NCI-H1092 treated with DMSO at 0.1 percent for 48 hours (cell line): ENCODE measurements at places on chromosomes 2 and 18.
A peak's percentile ranks its signal among the peaks of the same experiment; 100 is the strongest.

- DNase-seq: no peak
Measured at GRCh38 chr2:196563876-196564275, 75.6 kb upstream of the CCDC150 start.

GRCh38 chr2:8796315-8796848 is 41.0 kb downstream of the KIDINS220 start:
- DNase-seq: no peak

GRCh38 chr2:177767768-177768167 is 304.8 kb downstream of the PDE11A start:
- DNase-seq: no peak

DNA sequence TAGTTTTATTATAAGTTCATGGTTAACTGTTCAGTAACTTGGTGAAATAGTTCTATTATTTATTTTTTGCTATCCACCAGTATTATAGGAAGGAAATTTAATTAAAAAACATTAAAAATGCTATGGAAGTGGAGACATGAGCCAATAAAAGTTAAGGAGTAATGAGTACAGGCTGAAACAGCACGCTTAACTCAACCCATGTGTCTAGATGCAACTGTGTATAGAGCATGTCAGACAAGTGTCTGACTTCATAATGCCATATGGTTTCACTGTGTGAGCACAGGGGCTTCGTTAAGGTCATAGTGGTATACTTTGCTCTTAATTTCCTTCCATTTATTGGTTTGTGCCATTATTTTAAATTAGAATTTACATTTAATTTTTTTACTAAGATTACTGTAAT is 566.8 kb upstream of the NRP2 start:
- DNase-seq: no peak

DNA sequence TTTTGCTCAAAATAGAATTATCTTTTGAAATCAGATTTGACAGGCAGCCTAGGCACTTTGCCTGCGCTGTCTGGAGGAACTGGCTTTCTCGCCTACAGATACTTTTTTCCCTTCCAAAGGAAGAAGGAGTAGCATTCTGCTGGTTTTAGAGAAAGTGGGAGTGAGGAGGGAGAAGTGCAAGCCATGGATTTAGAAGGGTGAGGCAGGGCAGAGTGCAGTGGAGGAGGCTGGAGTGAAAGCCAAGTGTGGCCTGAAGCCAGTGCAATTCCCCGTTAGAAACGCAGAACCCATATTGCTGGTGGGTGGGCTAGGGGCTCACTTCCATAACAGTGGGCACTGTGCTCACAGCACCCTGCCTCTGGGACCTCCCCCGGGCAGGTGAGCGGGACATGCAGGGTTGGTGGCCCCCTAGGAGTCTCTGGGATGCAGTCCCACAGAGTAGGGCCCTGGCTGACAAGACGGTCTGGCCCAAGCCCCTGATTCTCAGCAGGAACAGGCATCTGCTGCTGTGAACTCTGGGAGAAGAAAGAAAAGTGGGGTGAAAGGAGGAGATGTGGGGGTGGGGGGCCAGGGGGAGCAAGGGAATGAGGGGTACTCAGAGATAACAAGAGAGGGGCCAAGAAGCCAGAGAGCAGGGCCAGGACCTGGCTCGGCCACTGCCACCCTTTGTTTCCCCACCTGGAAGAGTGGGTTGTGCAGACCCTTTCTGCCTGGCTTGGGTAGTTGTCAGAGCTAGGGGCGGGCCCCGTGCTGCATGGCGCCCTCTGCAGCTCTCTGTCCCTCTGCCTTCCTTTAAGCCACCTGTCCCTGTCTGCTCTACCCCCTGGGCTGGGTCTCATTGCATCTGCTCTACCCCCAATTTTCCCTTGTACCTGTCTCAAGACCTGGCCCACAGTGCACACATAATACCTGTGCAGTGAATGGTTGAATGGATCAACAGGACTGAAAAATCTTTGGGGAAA is 273.5 kb upstream of the HS6ST1 start:
- DNase-seq: no peak

GRCh38 chr18:5388896-5389295 is 93.4 kb upstream of the ZBTB14 start:
- DNase-seq: no peak

GRCh38 chr2:54038835-54039234 is 68.0 kb upstream of the PSME4 start:
- DNase-seq: no peak

DNA sequence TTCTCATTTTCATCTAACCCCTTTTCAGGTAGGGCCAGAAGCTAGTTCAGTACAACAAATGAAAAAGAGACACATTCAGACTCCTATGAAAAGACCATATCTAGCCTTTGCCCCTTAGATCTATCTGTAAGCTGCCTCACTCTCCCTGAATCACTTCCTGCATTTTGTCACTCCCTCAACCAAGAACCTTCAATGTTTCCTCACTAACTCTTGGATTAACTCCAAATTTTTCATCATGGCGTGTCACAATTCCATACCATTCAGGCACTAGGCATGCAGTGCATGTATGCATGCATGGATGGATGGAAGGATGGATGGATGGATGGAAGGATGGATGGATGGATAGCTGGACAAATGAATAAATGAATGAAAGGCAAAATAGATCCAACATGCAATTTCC is 356.9 kb downstream of the TNS1 start:
- no peak for DNase-seq

GRCh38 chr2:45543257-45543656 is 67.8 kb downstream of the SRBD1 start:
- no peak for DNase-seq

- DNase-seq: no peak
Measured at GRCh38 chr2:238518172-238518820, 91.6 kb downstream of the ASB1 start.

DNA sequence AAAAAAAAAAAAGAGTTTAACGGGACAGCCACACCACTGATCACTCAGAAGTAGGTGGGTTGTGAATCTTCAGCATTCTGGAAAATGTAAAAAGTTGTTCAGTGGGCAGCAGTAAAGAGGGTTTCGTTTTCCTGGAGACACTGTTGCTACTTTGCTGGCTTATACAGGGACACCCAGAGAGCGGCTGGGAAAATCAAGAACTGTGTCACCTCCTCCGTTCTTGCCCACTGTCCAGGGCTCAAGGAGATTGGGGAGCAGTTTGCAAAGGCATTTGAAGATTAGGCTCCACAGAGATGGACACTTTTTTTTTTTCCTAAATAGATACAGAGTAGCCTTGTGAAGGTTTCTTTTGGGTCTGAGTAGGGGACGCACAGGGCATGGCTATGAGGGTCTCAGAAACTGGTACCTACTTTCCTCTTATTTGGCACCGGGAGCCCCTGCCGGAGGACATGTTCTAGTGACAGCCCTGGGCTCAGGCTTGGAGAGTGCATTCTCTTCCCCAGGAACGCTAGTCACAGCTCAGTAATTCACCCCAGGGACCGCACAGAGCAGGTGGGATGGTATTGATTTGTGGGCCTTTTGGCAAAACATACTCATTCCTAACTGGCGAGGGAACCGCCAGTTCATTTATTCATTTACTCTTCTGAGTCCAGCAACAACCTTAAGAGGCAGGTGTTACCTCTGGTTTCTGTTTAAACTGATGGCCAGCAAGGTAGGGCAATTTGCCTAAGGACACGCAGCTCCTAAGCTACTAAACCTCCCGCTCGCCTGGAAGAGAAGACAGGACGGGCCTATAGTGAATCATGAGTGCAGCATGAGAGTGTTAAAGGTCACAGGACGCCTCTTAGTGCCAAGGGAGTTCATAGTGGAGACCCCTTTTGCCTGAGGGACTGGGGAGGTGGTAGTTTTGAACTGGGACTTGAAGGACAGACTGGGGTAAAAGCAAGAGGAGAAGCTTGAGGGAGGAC is 53.1 kb downstream of the HPCAL1 start:
- DNase-seq: peak; percentile 68

DNA sequence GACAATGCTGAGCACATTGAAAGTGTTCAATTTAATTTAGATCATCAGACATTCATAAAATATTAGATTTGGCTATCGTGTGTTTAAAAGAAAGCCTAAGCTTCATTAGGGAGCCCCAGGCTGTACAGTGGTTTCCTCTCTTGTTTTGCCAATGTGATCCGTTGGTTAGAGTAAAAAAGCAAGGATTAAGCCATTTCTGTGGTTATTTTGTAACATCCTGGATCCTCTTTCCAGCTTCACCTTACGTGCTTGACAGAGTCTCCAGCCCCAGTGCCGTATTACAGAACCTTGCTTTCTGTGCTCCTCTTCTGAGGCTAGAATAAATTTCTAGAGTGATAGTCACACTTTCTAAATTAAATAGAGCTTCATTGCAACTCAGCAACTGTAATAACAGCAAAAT is 289.3 kb upstream of the LINC00305 start:
- DNase-seq: no peak

DNA sequence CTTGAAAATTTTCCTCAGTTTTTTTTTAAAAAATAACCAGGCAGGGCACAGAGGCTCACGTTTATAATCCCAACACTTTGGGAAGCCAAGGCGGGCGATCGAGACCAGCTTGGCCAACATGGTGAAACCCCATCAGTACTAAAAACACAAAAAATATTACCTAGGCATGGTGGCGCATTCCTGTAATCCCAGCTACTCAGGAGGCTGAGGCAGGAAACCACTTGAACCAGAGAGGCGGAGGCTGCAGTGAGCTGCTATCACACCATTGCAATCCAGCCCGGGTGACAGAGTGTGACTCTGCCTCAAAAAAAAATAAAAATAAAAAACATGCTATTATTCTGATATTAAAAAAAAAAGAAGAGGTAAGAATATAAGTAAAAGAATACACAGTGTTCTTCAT is 191.0 kb downstream of the ZEB2 start:
- no peak for DNase-seq

DNA sequence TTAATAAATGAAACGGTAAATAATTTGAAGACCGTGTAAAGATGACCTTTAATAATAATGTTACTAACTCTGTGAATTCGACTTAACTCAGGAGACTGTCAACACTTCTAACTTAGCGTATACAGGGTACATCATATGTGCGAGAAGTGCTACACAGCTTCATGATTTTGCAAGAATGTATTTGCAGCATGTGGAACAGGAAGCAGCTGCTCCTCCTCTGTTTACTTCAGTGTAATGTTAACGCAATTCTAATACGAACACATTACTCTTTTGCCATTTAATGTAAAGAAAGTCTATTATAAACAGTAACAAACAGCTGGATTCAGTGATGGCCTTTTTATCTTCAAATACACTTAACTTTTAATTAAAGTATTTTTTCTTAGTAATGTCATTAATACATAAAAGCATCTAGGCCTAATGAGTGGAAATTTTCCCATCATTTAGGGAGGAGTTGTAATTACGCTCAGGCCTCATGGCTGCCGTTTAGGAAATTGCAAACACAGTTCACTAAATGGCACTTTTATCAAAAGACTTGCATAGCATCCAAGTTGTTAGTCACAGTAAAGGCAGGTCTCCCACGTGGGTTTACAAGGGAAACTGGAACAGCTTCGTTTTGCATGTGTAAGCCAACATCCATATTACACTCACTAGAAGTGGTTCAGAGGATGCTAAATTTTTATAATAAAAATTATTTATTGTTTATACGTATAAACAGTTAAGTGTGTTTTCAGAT is 635.7 kb downstream of the FBXO15 start:
- peak; percentile 9 for DNase-seq

DNA sequence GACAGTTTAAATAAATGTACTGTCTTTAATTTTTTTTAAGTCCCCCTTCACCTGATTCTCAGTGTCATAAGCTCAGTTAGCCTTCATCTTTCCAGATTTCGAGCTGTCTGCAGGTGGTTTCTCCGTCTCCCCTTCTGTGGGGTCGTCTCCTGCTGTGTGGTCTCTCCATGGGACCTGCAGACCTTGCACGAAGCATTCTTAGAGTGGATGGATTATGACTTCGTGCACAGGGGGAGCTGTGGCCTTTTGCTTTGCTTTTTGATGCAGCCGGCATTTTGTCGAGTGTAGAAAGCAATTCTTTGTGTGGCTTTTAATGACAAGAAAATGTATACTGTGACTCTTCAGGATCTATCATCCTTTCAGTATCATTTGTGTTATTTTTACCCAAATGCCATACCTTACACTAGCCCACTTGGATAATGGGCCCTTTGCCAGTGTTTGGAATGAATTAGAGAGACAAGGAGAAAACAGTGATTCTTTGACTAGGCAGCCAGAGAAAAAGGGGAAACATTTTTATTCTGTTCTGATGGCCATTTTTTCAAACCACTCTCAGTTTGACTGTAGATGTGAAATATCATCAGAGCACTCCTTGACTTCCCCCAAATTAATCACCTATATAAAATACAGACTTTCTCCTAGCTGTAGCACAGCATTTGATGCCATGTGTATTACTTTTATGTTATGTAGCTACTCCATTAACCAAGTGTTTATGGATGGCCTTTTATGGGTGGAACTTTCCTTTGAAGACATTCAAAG is 54.3 kb downstream of the ITGA6 start:
- DNase-seq: no peak

- no peak for DNase-seq
Measured at GRCh38 chr2:54638103-54638502, 85.4 kb upstream of the EML6 start.

- no peak for DNase-seq
Measured at GRCh38 chr2:232361646-232362045, 16.9 kb upstream of the ALPP start.

GRCh38 chr2:53827398-53828175 is 32.2 kb downstream of the GPR75 start:
- no peak for DNase-seq

GRCh38 chr18:47260120-47260923 is 8.9 kb upstream of the SKOR2 start:
- peak; percentile 12 for DNase-seq

GRCh38 chr2:205166745-205167144 is 515.6 kb upstream of the NRP2 start:
- DNase-seq: no peak

GRCh38 chr2:3827673-3828575 is 124.5 kb downstream of the DCDC2C start:
- peak; percentile 3 for DNase-seq

DNA sequence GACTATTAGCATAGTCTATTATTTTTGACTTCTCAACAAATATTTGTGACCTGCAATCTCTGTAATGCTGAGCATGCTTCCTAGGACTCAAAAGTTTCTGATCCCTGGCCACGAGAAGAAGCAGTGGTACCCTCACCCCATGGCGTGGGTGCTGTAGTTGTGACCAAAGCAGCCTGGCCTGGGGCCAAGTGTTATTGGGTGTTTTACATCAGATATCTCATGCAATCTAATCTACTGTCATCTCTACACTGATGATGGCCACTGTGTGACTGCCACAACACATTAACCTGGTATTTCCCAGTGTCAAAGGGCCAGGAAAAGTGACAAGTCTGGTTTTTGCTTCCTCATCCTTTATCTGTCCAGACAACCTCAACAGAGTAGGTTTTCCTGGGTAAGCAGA is 80.8 kb upstream of the WIPF1 start:
- DNase-seq: no peak

DNA sequence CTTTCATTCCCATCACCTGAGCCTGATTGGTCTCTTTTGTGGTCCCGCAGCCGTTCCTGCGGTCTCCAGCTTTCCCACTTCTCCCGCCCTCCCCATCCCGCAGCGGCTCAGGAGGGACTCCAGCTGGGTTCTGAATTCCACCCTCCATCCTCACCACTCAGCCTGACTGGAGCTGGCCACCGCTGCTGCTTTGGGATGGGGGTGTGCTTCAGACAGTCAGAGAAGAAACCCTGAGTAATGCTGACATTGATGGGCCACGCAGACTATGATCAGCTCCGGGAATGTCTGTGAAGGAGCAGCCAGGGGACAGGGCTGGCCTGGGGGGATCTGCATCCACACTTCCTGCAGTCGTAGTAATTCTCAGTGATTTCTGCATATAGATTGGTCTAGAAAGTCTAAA is 45.9 kb upstream of the TXNDC2 start:
- DNase-seq: no peak

- DNase-seq: no peak
Measured at GRCh38 chr18:44590956-44591670, 89.6 kb upstream of the SETBP1 start.

- no peak for DNase-seq
Measured at GRCh38 chr18:41543815-41544214, 411.2 kb upstream of the PIK3C3 start.
